Mesothelial cell of epicardium (in vitro differentiated cells): ENCODE measurements at places on chromosomes 12 and 14.

GRCh38 chr12:13182881-13183280 lies 13.6 kb upstream of the EMP1 start:
- no peak for DNase-seq

GRCh38 chr12:1843641-1844005 lies 23.3 kb downstream of the LRTM2 start:
- peak; percentile 3 for DNase-seq

DNA sequence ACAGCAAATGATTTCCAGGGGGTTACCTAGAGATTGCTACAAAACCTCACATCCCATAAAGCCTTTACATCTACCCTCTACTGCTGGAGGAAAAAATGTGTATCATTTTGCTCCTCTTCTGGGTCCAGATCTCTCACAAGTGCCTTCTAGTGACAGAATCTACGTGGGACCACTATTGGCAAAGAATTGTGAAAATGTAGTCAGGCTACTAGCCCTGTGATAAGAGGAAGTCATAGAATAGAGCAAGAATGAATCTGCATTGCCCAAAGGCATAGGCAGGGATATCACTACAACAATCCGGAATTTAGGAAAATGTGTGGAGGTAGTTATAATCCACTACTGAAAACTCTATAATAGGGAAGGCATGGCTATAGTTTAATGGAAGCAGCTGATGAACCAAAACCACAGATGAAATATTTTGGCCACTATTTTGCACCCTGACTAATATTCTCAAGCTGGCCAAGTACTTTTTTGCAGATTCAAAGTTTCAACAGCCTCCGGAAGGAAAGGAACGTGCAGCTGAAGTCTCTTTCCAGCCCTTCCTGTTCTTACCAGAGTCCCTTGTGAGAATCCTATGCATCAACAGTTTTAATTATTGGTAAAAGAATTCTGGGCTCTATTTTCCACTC lies 176.8 kb downstream of the PHLDA1 start:
- DNase-seq, result no peak

DNA sequence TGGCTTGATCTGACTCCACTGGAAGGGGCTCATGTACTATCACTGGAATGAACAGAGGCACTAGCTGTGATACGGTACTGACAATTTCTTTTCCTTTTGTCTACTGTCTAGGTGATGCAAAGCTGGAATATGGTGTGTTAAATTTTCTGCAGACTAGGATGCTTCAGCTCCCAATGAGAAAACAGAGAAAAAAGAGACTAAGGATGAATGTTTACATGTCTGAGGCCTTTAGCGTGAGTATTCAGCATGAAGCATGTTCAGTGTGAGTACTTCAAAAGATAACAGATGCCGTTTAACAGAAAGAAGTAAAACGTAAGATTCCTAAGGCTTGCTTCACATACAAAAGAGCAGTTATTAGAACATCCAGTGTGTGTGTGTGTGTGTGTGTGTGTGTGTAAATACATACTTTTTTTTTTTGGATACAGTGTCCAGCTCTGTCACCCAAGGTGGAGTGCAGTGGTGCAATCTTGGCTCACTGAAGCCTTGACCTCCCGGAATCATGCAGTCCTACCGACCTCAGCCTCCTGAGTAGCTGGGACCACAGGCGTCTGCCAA lies 92.3 kb upstream of the FERMT2 start:
- no peak for DNase-seq

DNA sequence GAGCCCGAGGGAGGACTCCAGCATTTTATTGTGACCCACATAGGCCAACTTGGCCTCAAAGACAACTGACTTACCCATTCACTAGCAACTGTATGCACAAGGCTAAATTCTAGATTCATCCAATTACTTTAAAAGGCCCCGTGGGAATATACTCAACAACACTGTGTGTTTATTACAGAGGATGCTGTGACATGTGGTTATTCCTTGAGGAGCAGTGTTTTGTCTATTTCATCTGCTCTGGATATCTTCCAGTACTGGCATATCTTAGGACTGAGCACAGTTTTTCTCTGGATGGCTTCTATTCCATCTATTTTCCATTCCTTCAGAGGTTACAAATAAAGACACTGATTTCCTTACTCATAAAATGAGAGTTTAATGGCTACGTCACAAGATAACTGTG lies 87.2 kb upstream of the KRAS start:
- no peak for DNase-seq

DNA sequence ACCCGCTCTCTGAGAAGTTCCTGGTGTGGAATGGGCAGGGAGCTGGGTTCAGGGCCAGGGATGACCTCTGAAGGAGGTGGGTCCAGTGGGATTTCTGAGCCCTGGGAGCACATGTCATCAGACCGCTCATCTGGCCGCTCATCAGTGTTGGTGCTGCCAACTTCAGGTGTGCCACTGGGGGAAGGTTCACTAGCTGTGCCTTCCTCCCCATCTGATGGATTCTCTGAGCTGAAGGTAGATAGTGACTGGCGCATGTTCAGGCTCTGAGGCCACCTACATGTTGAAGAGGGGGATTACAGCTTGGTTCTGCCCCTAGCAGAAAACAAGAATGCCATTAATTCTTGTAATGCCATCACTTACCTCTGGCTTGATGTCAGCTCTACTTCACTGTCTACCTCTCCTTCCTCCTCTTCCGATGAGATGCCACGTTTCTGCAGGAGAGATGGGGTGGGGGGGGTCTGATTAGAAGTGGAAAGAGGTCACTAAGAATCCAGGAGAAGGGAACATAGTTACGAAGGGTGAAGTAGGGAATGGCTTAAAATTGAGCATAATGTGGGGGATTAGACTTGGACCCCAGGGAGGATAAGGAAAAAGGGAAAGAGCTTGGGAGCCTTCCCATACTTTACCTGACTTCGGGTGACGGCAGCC lies 17.2 kb downstream of the MAP3K12 start:
- DNase-seq, result no peak

DNA sequence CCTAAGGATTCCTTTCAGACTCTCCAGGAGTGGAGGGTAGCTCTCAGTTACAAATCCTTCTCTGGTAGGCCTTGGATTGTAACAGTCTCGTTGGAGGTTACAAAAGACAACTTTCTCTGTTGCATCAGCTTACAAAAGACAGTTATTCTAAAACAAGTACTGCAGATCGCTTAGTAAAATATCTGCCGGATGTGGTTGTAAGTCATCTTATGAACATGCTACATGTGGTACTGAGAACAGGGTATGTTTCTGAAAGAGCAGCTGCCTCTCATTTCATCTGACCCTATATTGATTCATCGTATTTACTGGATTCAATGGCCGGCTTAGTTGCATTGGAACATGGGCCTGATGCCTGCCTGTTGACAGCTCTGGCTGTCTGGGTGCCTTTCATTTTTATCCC lies 157.4 kb downstream of the PTCSC3 start:
- DNase-seq, result no peak

DNA sequence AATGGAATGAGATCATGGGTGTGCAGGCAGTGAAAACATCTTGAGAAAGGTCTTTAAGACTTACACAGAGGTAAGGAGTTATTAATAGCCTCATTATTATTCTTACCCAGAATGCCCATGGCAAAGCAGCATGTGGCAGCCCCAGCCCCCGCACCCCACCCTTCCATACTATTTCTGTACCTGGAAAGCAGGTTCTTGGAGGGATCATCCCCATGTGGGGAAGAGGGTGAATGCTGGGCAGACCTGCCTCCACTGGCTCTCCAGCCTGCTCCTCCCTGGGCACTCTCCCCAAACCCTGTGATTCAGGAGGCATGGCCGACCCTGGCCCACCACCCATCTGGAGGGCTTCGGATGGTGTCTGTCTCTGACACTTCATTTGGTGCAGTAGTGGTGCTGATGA lies 28.3 kb downstream of the NPC2 start:
- no peak for DNase-seq

DNA sequence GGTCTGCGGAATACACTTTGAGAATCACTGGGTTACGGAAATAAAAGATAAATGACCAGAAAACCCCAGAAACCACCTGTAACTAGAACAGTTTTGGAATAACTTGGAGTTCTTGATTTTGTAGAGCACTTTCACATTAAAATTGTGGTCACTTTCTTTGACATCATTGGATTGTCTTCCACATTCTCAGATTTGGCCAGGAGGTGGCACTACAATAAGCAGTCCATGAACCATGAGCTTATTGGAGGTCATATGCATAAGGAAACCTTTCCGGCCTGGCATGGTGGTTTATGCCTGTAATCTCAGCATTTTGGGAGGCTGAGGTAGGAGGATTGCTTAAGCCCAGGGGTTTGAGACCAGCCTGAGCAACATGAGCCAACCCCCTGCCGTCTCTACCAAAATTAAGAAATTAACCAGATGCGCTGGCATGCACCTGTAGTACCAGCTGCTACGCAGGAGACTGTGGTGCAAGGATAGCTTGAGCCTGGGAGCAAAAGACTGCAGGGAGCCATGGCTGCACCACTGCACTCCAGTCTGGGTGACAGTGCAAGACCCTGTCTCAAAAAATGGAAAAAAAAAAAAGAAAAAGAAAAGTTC lies 107.7 kb upstream of the CAND1 start:
- no peak for DNase-seq

- no peak for DNase-seq
These were observed 60.5 kb downstream of the ERGIC2 start for GRCh38 chr12:29320295-29321085.

DNA sequence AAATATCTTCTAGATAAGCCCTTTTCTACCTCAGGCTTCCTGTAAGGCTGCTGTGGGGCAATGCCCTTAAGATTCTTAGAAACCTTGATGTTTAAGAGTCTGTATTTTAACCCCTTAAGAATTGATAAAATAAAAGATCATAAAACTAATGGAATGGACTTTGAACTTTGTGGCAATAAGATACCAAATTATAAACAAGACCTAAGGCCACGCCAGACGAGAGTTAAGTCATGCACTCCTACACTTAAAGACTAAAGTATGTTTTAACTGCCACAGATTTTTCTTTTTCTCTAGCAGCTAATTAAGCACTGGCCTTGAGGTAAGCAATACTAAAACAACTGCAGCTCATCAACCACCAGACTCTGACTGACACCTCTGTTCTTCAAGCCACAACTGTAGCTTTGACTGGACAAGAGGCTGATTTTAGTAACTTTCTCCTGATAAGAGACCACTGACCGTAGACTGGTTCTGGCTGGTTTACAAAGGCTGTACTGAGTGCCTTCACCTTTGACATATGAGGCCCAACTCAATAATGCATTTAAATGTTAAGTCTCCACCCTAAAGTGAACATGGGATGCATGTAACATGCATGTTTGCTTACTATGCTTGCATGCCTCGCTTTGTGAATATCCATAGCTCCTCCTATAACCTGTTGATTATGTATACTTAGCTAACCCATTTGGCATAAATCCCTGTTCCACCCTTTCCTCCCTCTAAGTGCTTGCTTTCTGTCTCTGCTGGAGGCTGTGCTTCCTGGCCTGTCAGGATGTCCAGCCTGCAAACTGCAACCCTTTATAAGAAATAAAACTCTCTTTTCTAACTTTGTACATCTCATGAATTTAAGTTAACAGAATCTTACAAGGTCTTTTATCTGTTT lies 71.9 kb downstream of the KLHL28 start:
- DNase-seq, result no peak

- peak; percentile 92 for DNase-seq
These were observed 157.9 kb upstream of the PARP11 start for GRCh38 chr12:4030929-4031702.

DNA sequence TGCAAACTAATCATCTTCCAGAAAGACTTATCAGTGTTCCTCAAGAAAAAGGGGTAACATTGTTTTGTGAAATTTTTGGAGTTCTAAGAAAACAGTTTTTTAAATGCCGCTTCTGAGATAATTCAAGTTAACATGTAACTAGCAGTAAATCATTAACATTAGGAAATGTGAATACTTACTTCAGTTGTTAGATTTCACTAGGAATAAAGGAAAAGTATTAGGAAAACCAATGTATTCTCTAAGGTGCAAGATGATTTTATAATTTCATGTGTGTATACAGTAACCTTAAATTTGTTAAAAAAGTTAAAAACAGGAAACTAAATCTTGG lies 36.8 kb downstream of the PAPOLA start:
- no peak for DNase-seq

DNA sequence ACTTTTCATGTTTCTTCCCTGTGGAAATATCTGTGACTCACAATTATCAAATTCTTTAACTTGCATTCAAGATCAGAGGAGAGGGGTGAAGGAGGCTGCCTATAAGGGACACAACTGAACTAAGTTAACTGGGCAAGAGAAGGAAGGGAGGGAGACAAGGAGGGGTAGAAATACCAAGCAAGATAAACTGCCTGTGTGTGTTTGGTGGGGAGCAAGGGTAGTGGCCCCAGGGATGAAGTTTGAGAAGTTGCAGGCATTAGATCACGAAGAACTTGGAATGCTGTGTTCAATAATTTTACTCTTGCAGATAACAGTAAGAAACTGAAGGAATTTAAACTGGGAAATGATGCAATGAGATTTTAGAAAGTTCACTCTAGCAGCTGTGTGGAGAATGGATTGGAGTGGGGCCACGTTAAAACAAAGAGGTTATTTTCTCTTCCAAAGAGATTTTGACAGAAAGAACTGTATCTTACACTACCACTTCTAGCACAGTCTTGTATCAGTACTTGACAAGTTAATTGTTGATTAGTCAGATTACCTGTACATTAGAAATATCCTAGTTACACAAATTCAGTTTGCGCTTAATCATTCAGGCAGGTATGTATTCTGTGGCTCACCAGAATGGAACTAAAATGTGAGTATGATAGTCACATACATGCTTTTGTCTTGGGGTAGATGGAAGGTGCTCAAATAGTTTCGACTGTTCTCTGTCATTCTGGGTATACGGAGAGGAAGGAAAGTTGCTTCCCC lies 7.4 kb downstream of the PKP2 start:
- DNase-seq, result no peak

DNA sequence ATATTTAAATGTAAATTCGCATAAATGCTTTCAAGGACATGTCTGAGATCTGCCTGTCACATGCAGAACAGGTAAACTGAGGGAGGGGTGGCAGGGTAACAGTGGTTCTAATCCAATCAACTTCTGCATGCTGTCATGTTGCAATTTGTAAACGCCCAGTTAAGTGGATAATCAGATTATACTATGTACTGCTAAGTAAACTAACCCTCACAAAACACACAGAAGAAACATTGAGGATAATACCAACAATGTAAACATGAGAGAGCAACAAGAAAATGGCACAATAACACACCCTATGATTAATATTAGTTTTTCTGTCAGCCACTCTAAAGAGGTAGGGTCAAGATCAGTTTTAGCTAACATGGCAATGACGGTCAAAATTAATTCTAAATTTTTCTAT lies 123.7 kb downstream of the KIF21A start:
- DNase-seq, result no peak

DNA sequence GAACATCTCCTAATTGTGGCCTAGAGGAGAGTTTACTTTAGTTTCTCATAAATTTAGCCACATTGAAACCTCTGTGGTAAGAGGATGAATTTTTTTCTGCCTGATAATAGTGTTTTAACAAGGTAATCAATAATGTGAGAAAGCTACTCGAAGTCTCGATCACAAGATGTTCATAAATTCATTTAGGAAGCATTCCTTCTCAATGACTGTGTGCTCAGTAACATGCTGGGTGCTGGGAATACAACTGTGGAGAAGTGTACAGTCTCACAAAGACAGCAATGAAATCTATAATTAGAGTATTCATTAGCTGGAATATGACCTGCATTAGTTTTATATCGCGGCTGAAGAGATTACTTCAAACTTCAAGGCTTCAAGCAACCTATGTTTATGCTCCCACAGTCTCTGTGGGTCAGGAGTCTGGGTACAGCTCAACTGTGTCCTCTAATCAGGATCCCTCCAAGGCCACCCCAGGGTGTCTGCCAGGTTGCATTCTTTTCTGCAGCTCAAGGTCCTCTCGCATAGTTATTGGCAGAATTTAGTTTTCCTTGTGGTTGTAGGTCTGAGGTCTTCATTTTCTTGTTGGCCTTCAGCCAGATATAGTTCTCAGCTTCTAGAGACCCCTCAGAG lies 167.6 kb downstream of the ANO4 start:
- DNase-seq, result no peak

- DNase-seq, result no peak
These were observed 27.4 kb downstream of the NOS1 start for GRCh38 chr12:117334051-117334450.
